ENCODE measurements at places on chromosomes 13 and 19.
A peak's percentile ranks its signal among the peaks of the same experiment; 100 is the strongest.

DNA sequence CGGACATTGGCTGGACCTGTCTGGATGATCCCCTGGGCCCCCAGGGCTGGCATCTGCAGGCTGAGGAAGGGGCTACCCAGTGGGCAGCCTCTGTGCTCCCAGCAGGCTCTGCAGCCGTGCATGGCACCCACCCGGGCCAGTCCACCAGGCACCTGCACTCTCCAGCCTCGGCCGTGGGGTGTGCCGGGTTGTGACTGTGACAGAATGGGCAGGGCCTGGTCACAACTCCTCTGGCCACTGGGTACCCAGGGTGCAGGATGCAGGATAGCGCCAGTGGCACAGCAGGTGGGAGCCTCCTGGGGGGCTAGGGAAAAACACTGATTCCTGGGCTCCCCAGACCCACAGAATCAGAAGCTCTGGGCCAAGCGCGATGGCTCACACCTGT lies 10.0 kb downstream of the PEX11G start:
- no peak for DNase-seq

DNA sequence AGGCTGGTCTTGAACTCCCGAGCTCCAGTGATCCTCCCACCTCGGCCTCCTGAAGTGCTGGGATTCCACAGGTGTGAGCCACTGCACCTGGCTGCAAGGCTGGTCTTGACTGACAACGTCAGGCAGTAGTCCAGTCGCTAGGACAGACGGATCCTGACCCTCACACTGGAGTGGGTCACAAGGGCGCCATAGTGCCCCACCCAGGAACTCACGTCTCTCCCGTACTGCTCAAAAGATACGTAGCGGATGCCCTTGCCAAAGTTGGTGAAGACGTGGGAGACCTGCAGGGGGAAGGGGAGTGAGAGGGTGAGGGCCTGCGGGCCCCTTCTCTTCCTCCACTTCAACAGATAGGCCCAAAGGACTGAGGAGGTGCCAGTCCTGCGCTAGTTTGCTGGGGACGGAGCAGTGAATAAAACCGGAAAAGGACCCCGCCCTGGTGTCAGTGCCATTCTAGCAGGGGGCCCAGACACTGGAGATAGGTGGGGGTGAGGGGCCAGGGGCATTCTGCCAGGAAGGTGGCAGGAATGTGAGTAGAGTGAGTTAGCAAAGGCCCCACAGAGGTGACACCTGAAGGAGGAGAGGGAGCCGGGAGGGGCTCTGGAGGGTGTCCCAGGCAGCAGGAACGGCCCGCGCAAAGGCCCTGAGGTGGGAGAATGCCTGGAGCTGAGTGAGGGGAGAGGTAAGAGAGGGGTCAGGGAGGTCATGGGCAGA lies 11.9 kb downstream of the MRPS12 start:
- DNase-seq = no peak

- DNase-seq = no peak
Measured at GRCh38 chr19:5914946-5915781, 1.1 kb downstream of the CAPS start.

GRCh38 chr13:77815330-77815729 lies 103.3 kb downstream of the EDNRB start:
- no peak for DNase-seq

DNA sequence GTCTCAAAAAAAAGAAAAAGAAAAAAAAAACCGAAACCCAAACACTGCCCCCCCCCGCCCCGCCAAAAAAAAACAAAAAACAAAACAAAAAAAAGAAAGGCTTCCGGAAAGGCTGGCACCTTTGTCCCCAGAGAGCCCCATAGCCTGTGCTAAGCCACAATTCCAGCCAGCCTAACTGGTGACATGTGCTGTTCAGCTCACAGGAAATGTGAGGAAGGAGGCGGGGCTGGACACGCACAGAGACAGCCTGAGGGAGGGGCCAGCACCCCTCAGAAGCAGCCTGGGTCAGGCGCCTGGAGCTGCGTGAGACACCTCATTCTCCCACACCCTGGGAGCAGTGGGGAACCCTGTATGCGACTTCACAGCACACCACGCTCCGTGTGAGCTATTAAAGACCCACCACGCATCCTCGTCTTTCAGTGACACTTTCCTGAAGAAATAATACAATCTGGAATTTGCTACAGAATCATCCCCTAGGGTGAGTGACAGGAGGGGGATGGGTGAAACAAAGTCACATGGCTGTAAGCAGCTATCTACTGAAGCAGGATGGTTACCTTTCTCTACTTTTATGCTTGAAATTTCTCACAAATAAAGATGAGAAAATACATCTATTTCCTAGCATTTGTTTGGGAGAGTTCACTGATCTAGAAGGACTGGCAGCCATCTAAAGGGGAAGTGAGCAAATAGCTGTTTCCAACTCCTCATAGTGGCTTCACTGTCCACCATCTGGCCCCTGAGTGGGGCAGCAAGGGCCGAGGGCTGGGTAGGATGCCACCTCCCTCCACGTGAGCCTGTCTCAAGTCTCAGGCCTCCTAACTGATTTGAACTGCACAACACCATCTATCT lies 12.3 kb upstream of the SLC35E1 start:
- DNase-seq = peak; percentile 88

GRCh38 chr13:75825161-75825560 lies 189.0 kb downstream of the LMO7 start:
- DNase-seq = no peak

- DNase-seq = no peak
Measured at GRCh38 chr19:42098781-42099180, 22.8 kb downstream of the ZNF574 start.

DNA sequence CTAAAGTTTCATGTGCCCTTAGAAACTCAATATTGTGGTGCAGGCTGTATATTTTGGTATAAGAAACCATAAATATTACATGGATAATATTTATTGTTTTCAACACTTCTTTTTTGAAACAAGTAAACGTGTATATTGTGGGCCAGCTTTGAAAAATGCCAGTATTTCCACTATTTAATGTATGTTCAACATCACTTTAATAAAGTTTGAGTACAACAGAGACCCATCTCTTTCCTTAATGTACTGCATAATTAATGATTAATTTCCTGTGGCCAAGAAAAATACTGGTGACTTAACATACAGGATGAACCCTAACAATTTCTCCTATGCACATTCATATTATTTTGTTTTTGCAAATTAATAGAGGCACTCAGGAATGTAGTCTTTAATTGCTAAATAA lies 2891.5 kb downstream of the PCDH9 start:
- DNase-seq = no peak

All from endodermal cell (in vitro differentiated cells).